Stimulated activated CD4-positive, alpha-beta T cell treated with anti-CD3 and anti-CD28 coated beads, Interleukin-4, amount 100 ng/mL, for 4 hours (primary cell): ENCODE measurements at places on chromosomes 12 and 14.

DNA sequence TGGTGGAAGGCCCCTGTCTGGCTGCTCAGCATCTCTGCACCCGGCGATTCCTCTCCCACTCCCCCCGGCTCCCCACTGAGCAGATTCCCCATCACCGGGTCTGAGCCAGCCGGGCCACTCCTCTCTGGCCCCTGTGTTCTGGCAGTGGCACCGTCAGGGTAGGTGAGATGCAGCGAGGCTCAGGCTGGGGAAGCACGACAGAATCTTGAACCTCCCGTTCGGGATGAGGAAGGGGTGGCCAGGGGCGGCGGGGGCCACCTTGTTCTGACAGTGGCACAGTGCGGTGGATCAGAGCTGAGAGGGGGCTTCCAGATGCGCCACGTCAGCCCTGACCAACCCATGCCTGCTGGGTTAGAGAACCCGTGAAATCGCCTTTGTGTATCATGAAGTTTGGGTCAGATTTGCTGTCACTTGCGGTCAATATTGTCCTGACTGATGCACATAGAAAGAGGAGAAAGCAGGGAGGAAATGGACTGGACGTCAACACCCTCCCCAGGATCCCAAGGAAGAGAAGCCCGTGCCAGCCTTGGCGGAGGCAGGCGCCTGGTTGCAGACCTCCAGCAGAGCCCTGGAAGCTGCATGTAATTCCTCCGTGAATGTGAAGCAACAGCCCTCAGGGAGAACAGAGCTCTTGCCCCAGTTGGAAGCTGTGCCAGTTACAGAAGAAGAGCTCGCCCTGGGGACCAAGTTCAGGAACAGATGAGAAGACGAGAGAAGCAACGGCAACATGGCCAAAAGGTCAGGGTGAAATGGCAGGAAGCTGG is 137.1 kb upstream of the SFSWAP start:
- no peak for DNase-seq

- DNase-seq = no peak
Measured at GRCh38 chr14:99277530-99277929, 5.5 kb upstream of the BCL11B start.

GRCh38 chr12:28051516-28052354 is 79.2 kb upstream of the PTHLH start:
- no peak for DNase-seq

DNA sequence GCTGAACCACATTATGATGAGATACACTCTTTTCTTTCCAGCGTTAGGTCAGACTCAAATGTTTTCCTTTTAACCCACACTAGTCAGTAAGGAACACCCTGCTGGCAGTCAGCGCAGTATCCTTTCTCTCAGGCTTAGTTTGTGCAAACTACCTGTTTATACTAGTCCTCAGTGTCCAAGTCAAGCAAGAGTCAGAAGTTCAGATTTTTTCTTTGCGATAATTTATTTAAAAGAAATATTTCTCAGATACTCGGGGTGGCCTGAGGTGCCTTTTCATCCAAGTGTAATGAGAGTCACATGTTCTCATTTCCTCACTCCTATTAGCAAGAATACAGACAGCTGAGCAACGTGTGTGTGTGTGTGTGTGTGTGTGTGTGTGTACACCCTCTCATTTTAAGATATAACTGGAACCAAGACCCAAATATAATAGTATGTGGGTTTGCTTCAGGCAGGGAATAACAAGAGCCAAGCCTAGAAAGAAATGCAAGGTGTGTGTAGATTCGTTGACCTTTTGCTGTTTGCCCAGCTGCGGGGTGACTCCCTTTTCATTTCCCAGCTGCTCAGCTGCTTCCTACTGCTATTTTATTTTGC is 182.7 kb downstream of the KICS2 start:
- DNase-seq = no peak

- DNase-seq = no peak
Measured at GRCh38 chr12:2390850-2391390, 338.1 kb downstream of the CACNA1C start.

DNA sequence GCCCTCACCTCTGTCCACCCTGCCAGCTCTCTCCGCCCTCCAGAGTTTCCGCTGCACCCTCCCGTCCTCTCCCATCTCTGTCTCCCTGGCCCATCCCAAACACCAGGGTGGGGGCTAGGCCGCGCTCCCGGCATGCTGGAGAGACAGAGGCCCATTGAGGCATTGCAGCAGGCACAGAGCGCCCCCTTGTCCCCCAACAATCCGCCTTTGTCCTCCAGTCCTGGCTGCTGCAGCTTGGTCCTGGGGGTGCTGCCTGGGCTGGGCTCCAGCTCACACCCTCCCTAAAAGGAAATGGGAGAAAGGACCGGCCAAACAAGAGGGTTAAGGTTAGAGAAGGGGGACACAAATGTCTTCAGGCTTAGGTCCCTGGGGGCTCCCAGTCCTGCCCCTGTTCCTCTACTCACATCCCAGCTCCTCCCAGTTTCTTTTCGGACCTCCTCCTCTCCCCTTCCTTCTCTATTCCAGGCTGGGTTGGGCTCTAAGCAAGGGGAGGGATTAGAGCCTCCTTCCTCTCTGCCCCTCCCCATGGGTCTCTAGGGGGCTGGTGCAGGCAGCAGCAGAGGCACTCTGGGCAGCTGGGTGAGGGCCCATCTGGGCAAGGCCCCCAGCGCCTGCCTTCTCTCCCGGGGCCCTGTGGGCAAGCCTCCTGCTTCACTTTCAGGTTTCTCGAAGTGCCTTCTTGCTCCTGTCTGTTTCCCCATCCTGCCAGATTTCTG is at the start of gene CMTM5:
Gene CMTM5, plus strand, starts transcription at position 565 of the 716 bp plus-strand sequence. CDS start 206 bp downstream, outside the sequence.
- DNase-seq = no peak

GRCh38 chr12:119444462-119445044 is 110.0 kb downstream of the CCDC60 start:
- no peak for DNase-seq

DNA sequence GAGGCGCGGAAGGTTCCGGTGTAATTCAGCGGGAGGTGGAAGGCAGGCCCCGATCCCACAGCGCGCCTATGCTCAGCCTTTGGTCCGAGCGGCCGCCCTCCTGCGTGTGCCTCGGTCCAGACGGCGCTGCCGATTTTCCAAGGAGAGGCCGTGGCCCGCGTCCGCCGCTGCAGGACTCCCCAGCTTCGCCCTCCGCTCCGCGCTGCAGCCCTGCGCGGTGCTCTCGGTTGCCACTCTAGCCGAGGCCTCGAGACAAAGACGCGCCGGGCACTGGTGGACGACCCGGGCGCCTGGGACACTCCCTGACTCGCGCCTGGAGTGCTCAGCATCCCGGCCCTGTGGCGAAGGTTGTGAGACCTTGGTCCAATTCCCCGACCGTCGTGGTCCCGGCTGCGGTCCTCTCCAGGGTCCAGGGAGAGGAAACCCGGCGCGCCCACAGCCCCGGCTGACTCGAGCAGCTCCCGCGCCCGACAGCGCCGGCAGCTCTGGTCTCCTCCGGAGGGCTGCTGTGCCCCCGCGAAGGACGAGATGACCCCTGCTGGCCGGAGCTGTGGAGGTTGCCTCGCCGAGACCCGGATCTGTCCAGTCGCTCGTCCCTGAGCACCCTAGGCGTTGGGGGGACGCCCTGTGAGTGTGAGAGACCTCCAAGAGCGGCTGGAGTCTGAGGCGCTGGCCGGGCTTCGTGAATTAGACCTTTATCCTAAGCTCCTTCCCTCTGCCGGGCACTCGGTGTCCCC is 6.5 kb downstream of the HOXC12 start:
- no peak for DNase-seq

- peak; percentile 34 for DNase-seq
Measured at GRCh38 chr12:126772171-126772864, 1494.7 kb upstream of the TMEM132C start.

- no peak for DNase-seq
Measured at GRCh38 chr14:47874350-47874749, 198.9 kb upstream of the MDGA2 start.

- no peak for DNase-seq
Measured at GRCh38 chr14:105126981-105127329, 41.6 kb downstream of the JAG2 start.

GRCh38 chr12:28156362-28156761 is 33.9 kb upstream of the CCDC91 start:
- DNase-seq = no peak

DNA sequence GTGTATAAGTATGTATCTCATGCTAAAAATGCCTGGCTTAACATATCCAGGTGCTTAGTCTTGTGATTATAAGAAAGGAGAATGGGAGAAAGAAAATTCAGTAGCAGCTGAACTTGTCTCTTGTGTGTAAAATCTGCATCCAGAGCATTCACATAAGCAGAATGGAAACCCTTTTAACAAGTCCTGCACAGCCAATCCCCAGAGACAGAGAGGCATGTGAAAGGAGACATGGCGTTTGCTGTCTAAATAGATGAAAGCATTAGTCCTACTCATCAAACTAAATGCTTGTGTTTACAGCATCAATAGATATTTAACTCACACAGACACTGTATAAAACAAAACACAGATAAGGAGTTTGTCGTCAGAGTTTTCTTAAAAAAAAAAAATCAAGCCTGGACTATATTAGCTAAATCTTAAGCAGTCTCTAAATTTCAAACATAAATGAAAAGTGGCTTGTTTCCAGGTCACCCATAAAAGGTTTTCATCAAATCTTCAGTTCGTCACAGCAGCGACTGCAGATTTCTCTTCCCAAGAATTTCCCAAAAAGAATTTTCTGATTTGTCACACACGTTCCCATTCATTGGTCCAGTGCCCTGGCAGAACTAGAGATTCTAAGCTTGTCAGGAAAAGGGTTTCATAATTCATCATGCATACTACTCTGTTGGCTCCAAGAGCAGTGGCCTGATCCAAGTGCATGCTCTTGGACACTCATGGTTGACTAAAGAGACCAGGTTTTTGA is 249.2 kb downstream of the BTG1 start:
- DNase-seq = no peak

- no peak for DNase-seq
Measured at GRCh38 chr12:114636723-114637480, 47.1 kb downstream of the TBX3 start.

- DNase-seq = no peak
Measured at GRCh38 chr12:104248444-104248843, 32.9 kb downstream of the TXNRD1 start.

DNA sequence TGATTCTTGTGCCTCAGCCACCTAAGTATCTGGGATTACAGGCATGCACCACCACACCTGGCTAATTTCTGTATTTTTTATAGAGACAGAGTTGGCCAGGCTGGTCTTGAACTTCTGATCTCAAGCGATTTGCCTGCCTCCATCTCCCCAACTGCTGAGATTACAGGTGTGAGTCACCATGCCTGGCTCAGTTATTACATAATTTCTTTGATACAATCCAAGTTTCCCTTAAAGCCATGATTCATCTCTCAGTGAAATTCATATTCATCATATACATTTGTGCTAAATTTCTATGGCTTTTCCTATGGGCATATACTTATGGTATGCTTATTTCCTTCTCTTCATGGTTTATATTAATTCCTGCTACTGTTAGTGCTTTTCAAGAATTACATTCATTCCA is 29.1 kb upstream of the PZP start:
- DNase-seq = no peak

DNA sequence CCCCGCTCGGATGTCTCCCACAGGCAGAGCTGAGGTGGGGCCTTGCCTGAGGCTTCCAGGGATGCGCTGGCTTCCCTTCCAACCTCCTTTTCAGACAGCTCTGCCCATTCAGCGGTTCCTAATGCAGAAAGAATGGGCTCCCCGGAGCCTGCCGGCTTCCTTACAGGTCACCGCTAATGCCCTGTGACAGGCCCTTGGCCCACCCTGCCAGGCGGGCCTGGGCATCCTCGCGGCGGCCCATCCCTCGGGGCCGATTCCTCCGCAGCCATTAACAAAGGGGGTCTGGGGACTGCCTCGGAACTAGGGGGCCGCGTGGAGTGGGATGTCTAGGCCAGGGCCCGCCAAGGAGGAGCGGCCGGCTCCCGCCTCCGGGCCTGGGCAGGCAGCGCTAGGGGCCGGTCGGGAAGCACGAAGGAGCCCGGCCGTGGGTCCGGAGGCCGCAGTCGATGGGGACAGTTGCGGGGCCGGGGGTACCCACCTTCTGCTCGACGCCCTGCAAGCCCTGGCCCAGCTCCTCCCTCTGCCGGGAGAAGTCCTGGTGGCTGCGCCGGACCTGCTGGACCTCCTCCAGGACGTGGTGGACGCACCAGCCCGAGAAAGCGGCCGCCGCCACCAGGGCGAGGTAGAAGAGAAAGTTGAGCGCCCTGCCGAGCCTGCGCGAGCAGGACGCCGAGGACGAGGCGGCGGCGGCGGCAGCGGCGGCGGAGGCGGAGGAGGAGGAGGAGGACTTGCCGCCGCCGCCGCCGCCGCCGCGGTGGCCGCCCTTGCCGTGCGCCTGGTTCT is 738 bp downstream of the CKAP4 start:
- peak; percentile 60 for DNase-seq

- no peak for DNase-seq
Measured at GRCh38 chr14:24194873-24195185, 412 bp downstream of the TM9SF1 start.

DNA sequence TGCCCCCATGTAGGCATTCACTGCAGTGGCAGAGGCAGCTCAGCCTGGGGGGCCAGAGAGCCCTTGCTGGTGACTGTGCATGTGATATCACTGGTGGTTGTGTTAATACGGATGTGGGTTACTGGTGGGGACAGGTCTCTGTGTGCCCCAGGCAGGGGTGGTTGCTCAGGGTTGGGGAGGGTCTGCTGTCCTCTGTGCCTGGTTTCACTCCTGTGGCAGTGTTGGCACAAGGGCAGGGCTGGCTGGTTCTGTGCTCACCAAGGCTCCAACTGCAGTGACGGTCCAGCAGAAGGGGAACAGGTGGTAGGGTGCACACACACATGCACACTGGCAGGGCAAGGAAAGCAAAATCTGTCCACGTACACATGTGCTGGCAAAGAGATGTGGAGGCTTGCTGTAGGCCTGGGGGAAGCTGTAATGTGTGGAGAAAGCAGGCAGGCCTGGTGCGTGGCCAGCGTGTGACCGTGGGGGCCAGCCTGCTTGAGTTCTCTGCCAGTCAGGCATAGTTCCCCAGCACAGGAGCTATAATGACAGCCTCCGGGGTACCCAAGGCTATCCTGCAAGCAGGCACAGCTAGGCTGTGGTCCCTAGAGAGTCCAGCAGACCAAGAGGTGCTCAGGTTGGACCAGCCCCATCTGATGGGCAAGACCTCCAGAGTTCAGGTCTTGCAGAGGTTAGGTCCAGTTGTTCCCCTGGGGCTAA is 254.6 kb downstream of the FBXL14 start:
- DNase-seq = no peak

GRCh38 chr12:110704750-110705149 is 15.8 kb upstream of the HVCN1 start:
- no peak for DNase-seq

GRCh38 chr12:128840862-128841468 is 12.3 kb upstream of the GLT1D1 start:
- no peak for DNase-seq

DNA sequence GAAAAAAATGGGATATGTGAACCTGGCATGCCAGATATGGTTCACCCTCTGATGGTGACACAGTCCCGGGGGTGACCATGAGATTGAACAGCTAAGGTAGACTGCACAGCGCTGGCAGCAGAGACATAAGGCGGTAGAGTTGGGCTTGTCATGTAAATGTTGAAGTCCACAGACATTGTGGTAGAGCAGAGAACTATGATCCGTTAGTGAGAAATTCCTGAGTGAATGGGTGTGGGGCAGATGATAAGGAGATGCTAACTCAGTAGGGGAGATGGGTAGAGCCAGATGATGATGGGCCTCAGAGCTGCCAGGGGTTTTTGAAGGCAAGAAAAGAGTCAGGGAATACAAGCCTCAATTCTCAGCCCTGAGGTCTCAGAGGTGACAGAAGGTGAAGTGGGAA is 51.1 kb upstream of the DNM1L start:
- no peak for DNase-seq
